ENCODE measurements at places on chromosomes 1 and 21.

DNA sequence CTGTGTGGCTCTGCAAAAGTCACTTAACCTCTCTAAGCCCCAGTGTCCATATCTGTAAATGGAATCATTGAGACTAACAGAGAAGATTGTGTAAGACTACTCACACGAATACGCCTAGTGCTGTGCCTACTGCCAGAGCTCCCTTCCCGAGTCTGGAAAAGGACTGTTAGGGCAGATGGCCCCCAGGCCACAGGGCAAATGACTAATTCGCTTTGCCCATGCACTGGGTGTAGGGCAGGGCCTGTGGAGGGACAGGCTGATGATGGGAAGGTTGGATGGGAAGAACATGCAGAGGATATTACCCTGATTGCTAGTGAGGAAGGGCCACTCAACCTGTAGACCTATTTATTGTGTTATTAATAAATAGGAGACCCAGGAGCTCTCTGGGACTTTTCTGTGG, 4.2 kb upstream of the GPR61 start:
- no peak for DNase-seq

- no peak for DNase-seq
These were observed 441.1 kb downstream of the AMY1C start for GRCh38 chr1:104190821-104191220.

- no peak for DNase-seq
These were observed 27.0 kb downstream of the PAX7 start for GRCh38 chr1:18657506-18658201.

- no peak for DNase-seq
These were observed 36.2 kb upstream of the DUSP10 start for GRCh38 chr1:221778125-221778524.

GRCh38 chr1:92363401-92363800, 64.5 kb downstream of the RPAP2 start:
- DNase-seq, result no peak

DNA sequence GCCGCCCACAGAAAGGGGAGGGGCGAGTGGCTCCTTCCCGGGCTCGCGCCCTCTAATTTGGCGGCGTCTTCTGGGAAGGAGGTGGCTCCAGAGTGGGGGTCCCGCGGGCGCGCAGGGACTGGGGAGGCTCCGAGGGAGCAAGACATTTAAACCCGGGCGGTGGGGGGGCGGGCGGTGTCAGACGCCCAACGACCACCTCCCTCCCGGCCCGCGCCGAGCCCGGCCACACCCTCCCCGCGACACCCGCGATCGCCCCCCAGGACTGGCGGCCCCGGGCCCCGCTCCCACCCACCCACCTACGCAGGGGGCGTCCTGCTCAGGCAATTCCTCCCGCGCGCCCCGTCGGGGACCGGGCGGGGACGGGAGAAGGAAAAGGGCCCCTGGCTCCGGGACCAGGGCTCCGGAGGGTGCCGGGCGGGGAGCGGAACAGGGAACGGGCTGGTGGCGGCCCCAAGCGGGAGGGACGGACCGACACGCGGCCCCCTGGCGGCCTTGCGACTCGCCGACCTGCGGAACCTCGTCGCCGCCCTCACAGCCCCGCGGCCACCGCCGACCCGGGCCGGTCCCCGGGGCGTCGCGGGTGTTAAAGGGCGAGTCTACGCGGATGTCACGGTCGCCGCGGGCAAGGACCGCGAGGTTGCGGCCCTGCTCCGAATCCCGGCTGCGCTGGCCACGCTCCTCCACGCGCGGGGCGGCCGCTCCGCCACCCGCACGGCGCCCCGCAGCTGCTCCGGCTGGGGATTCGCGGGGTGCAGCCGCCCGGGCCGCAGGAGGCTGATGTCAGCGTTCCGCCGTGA, 94.0 kb upstream of the FMN2 start:
- DNase-seq, result no peak

DNA sequence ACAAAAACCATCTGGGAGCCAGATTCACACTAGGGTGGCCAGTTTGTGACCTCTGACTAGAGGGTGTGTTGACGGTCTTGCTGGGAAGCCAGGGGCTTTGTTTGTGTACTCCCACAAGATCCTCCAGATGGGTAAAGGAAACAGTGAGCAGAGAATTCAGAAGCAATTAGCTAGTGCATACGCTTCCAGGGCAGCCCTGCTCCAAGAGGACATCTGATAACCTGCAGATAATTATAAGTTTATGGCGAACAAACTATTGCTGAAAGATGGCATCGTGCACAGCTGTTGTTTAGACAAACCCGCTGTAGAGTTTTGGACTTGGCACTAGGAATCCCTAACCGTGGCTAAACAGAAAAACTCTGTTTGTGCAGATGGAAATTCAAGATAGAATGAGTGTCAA, 326.4 kb downstream of the TGFB2 start:
- DNase-seq, result no peak

GRCh38 chr1:232629250-232630046, 485 bp downstream of the SIPA1L2 start:
- DNase-seq, result no peak

GRCh38 chr1:118488787-118489186, 303.8 kb upstream of the SPAG17 start:
- no peak for DNase-seq

GRCh38 chr1:15737324-15738319, 1.6 kb downstream of the SLC25A34 start:
- DNase-seq, result no peak

- DNase-seq, result no peak
These were observed 19.6 kb upstream of the TMEM54 start for GRCh38 chr1:32920833-32921232.

DNA sequence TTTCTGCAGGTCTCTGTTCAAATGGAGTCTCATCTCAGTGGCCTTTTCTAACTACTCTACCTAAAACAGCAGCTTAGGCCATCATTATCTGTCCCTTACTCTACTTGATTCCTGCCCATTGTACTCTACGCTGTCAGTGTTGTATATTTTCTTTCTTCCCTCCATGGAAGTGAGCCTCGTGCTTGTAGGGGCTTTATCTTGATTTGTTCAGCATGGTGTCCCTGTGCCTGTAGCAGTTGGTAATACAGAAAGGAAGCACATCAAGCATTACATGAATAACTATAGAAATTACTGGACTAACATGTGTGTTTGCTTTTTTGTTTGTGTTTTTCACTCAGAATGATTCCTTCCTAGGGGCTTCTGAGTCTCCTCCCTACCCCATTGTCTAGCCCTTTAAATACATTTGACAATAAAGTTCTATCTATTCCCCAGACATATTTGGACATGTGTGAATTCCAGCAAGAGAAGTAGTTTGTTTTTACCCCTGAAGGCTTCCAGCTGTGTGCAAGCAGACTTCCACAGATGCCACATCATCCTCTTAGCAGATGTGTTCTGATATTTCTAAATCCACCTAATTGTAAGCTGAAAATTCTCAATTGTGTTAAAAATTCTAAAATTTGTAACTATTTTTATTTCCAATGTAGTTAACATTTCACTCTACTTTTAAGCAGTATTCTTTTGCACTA, 40.3 kb downstream of the PRMT2 start:
- DNase-seq, result no peak

GRCh38 chr1:51326839-51327238, 3.5 kb downstream of the TTC39A start:
- no peak for DNase-seq

DNA sequence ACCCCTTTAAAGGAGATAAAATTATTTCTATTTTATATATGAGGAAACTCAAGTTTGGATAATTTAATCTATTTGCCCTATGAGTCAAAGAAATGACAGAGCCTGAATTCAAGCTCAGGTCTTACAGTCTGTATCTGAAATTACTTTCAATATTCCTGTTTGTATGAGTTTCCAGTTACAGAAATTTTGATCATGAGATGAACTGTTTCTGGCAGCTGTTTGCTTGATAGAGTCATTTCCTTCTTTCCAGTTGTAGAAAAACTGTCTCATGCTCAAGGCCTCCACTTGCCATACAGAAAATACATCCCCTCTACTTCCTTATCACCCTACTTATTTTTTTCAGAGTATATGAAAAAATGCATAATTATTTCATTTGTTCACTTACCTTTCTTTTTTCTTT, 87.6 kb downstream of the PTPRC start:
- no peak for DNase-seq

- no peak for DNase-seq
These were observed 6.3 kb upstream of the VSIG8 start for GRCh38 chr1:159868766-159869165.

- DNase-seq, result no peak
These were observed 18.8 kb downstream of the SLX9 start for GRCh38 chr21:44958471-44959191.

DNA sequence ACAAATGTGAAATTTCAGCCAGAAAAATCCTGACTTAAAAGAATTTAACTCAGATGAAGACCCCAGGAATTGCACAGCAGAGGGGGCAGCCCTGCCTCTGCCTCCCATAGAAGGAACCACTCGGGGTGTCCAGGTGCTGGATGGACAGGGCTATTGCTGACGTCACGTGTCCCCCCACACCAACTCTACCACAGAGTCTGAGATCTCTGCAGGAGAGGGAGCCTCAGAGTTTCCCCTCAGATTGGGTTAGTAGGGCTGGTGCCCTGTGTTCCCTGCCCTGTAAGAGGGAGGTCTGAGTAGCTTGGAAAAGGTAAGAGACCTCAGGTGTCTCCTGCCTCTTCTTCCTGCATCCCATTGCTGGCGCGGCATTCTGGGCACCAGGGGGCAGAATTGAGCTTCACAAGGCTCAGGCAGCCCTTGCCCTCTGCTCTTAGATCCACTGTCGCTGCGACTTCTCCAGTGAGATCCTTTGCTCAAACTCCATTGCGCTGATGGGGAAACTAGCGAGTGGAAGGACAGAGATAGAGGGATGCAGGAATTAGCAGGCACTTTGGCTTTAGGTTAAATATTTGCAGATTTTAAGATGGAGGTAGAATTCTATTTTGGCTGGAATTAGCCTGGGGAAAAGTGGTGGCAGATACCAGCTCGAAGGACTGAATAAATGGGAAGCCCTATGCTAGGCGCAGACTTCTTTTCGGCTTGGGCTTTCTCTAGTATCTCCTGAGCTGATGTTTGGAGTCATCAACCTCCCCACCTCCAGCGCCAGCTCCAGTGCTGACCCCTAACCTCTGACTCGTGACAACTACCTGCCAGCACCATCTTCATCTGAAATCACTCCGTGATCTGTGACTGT, 42.8 kb upstream of the DMBX1 start:
- peak; percentile 43 for DNase-seq

GRCh38 chr1:223802602-223803001, 43.1 kb downstream of the TP53BP2 start:
- no peak for DNase-seq

GRCh38 chr1:29475326-29475725, 239.0 kb downstream of the PTPRU start:
- no peak for DNase-seq

GRCh38 chr1:109247401-109248365, 1.7 kb upstream of the CELSR2 start:
- DNase-seq, result no peak

GRCh38 chr1:169588785-169589485, 2.7 kb upstream of the F5 start:
- no peak for DNase-seq

GRCh38 chr1:35656863-35657232, 15.5 kb upstream of the PSMB2 start:
- no peak for DNase-seq

DNA sequence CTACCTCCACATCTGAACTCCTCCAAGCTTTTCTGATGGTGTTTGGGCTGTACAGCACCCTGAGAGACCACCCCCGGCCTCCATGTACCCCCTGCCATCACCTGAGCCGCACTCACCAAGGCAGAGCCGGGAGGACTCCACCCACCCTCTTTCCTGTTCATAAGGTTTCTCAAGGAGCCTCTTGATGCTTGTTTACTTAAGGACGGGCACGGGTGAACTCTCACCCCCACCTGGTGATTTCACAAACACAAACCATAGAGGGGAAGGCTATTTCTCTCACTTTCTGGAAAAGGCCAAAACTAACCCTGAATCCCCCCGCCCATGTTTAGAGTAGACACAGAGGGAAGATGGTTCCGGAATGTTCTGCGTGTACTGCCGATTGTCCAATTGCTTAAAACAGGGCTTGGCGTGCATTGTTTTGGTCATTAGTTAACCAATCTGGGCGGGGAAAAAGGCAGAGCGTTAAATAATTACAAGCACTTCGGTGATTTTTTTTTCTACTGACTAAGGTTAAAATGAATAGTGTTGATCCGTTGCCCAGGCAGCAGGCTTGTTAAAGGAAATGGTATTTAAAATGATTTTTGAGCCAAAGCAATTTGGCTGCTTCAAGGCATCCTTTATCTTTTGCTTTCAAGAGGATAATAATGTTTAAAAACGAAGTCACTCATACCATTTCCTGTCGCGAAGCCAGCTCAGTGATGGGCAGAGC, 279.8 kb upstream of the VAMP3 start:
- DNase-seq, result no peak

DNA sequence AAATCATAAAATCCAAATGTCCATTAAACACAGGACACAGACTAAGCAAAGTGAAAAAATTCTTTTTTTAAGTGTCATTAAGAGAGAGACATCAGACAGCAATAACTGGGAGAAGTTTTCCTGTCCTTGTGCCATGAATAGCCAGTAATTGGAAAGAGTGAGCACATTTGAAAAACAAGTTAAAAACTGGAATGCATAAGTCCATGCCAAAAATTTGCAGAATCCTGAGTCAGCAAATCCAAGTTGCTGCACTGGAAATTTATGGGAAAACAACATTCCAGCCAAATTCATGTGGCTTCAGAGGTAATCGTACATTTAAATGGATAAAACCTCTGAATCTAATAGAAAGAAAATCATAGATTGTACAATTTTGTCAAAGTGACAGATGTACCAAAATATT, 291.4 kb downstream of the LRRC40 start:
- no peak for DNase-seq

DNA sequence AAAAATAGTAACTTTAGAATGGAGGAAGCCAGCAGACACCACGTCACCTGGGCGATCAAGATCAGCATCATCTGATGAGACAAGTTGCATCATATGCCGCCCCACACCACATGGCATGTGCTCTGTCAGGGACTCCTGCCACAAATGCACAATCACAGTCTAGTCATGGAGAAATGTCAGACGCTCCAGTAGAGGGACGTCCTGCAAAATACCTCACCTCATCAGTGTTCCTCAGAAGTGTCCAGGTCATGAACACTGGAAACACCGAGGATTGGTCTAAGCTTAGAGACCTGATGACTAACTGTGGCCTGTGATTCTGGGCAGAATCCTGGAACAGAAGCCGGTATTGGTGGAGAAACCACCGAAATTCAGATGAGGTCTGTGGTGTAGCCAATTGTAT, 14.3 kb downstream of the ADARB1 start:
- no peak for DNase-seq

DNA sequence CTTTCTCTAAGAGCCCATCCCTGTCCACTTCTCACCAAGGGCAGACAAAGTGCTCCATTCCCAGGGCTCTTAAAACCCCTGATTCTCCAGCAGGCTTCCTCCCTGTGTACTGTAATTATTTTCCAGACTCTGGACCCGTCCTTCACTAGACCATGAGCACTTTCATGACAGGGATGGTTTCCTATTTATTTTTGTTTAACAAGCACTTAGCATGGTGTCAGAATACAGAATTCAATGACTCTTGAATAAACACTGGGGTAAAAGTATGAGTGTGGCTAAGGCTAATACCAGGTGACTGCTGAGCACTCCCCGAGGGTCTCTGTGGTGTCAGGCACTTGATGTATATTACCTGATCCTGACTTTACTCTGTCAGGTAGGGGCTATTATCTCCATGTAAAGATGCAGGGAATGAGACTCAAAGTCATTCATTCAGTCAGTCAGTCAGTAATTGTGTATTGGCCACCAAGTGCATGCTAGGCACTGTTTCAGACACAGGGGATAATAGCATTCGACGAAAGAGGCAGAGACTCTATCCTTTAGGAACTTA, 47.2 kb downstream of the C1orf21 start:
- DNase-seq, result no peak

- no peak for DNase-seq
These were observed 60.4 kb downstream of the DIP2A start for GRCh38 chr21:46518983-46519583.

GRCh38 chr1:62707744-62708120, 19.5 kb upstream of the DOCK7 start:
- DNase-seq, result no peak
